ENCODE measurements at places on chromosomes 12 and 14. TPM values are rescaled to one million over a fixed set of nuclear protein-coding genes. Genes with fewer than 3 reads are reported as not detected.

CDH24 gene
- 10.3 TPM for total RNA-seq

GRCh38 chr12:16165506-16165905 lies 112.0 kb downstream of the SLC15A5 start:
- DNase-seq: no peak

TEX52 gene
- not detected for total RNA-seq

- DNase-seq: no peak
Observed at GRCh38 chr12:110337912-110338710, 57.1 kb downstream of the ATP2A2 start.

EMP1 gene
- 6.6 TPM for total RNA-seq
